ENCODE measurements at places on chromosomes 2 and 18.

- DNase-seq, result no peak
These were observed 82.9 kb downstream of the CRIM1 start for GRCh38 chr2:36438449-36438977.

DNA sequence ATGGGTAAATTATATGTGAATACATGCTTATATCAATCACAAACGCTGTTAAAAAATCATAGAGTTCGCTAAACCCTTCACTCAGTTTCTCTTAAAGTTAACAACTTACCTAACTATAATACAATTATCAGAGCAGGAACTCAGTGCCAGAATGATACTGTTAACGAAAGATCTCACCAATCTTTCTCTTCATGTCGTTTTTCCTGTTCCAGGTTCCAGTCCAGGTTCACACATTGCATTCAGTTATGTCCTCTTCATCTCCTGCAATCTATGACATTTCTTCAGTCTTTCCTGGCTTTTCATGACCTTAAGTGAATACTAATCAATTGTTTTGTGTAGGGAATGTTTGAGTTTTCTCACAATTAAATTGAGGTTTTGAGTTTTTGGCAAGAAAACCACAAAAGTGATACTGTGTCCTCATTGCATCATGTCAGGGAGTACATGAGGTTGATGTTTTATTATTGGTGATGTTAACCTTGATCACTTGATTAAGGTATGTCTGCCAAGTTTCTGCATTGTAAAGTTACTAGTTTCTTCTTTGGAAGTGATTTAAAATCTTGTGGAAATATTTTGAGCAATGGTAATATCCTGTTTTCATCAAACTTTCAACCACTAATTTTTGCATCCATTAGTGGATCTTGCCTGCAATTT, 131.9 kb downstream of the ESCO1 start:
- DNase-seq, result no peak

DNA sequence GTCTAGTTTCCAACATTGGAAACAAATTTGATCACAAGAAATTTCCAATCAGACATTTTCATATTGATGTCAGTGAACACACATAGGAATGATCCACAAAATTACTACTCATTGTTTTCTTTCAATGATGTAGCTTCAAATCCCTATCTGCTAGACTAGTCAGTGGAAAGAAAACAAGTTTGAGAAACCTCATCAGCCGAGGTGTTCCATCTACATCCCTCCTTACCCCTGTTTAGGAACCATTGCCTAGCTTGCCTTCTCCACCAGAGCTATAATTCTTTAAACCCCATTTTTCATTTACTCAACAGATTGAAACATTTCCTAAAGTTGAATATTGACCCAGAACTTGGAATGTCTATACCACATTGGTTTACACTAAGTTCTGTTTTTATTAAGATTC, 45.3 kb downstream of the HNMT start:
- DNase-seq, result no peak

DNA sequence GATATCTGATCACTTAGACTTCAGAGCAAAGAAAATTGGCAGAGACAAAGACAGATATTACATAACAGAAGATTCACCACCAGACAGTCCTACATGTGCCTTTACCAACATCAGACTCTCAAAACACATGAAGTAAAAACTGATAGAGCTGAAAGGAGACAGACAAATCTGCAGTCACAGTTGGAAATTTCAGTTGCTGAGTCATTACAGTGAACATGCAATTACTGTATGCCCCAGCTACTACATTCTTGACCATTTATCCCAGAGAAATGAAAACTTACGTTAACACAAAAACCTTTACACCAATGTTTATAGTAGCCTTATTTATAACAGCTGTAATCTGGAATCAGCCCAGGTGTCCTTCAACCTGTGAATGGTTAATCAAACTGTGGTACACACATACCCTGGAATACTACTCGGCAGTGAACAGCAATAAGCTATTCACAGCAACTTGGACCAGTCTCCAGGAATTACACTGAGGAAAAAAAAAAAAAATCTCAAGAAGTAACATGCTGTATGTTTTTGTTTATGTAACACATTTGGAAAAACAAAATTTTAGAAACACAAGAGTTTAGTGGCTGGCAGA, 7.5 kb upstream of the SCLY start:
- no peak for DNase-seq

DNA sequence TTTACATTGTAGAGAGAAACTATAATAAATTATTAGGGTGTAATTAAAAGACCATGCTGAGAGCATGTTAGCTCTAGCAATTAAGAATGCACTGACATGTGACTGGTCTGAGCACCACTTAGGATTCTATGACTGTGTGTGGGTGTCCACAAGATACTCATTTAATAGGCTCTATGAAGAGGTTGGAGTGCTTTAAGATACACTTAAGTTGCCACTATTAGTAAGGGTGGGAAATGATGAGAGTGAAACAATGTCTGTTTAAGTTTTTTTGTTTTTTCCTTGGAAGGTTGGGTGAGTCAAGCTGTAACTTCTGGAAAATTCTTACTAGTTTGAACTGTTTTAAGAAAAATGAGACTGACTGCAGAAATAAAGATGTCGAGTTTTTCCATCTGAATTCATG, 1.8 kb upstream of the FAP start:
- DNase-seq, result no peak

- DNase-seq, result peak; percentile 85
These were observed 169.2 kb downstream of the CDH20 start for GRCh38 chr18:61502472-61502871.

GRCh38 chr2:48397846-48398245, 132.1 kb upstream of the STON1 start:
- peak; percentile 72 for DNase-seq

GRCh38 chr2:54772110-54772509, 48.6 kb downstream of the EML6 start:
- DNase-seq, result no peak

DNA sequence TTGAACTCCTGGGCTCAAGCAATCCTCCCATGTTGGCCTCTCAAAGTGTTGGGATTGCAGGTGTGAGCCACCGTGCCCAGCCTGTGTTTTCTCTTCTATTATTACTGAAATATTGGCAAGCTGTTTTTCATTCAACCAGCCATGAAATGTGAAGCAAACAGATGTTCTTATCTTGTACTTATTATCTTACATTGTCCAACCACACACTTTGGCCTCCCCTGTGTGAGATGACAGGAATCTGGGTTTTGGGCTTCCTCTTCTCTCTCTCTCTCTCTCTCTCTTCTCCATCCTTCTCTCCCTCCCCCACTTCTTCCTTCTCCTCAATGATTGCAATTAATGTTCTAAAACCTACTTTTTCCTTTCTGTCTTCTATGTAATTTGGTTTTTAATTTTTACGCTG, 33.1 kb downstream of the RAMP1 start:
- no peak for DNase-seq

- no peak for DNase-seq
These were observed 52.6 kb downstream of the VRK2 start for GRCh38 chr2:58099096-58099769.

DNA sequence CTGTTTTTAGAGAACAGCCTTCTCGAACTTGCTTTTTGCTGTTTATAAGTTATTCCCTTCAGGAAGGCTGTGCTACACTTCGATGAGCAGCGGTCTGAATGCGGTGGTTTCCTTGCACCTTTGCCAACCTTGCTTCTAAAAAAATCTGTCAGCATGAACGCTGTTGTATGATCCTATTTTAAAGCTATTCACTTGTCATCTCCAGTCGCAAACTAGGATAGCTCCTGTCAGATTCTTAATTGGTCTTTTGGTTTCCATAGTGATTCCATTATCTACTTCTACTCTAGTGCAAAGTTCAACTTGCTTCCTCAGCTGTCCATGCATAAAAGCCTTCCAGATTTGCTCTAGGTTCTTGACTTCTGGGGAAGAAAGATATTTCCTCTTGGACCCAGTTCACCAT, 76.3 kb upstream of the GALNT3 start:
- no peak for DNase-seq

GRCh38 chr2:105570757-105571156, 171.9 kb upstream of the FHL2 start:
- no peak for DNase-seq

GRCh38 chr2:31054842-31055388, 83.3 kb downstream of the GALNT14 start:
- DNase-seq, result no peak

DNA sequence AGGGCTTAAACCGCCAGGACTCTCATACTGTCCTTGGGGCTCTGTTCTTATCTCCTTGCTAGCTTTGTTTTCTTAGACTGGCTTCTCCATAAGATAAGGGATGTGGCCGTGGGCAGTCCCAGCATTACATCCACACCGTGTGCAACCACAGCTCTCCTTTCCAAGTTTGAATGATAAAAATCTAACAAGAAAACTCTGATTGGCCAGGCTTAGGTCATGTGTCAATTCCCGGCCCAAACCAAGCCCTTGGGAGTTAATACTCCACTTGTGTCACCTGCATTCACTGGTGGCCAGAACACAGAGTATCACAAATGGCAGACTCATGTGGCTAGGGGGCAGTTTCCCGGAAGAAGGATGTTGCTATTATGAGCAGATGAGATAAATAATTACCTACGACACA, 43.2 kb upstream of the KDM3A start:
- no peak for DNase-seq

GRCh38 chr2:238458651-238459050, 31.9 kb downstream of the ASB1 start:
- DNase-seq, result peak; percentile 11

DNA sequence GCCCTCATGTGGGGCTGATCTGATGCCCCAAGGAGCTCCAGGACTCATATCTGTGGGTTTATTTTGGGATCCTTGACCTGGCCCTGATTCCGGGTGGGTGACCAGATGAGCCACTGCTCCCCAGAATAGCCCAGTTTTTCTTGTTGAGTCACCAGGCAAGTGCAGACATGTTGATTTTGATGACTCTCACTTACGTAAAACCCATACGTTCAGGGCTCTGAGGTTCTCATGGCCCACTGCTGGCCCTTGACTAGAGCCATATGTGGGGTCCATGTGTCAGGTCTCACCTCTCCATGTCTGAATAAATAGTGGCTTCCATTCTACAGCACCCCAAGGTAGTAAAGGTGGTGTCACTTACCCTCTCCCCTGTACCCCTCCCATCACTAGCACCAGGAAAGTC, 41.9 kb downstream of the CDC42EP3 start:
- no peak for DNase-seq

- DNase-seq, result no peak
These were observed 42.7 kb upstream of the ACMSD start for GRCh38 chr2:134795765-134796164.

DNA sequence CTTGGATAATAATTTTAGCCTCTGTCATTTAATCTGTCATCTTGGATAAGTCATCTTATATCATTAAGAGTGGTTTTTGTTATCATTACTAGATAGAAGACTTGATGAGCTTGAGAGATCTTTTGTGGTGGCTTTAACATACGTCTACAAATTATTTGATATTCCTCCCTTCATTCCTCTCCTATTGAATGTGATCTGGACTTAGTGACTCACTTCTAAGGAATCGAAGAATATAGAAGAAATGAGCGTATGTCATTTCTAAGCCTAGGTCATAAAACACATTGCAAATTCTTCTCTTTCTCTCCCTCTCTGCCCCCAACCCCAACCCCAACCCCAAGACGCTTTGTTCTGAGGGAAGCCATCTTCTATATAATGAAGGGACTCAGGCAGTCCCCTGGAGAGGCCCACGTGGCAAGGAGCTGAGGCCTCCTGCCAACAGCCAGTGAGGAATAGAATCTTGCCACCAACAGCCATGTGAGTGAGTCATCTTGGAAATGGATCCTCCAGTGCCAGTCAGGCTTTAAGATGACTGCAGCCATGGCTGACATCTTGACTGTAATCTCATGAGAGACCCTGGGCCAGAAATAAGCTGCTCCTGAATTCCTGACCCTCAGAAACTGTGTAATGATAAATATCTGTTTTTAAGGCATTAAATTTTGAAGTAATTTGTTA, 221.6 kb upstream of the SP5 start:
- no peak for DNase-seq

- DNase-seq, result peak; percentile 23
These were observed 8.9 kb upstream of the TMEM185B start for GRCh38 chr2:120231974-120232635.

DNA sequence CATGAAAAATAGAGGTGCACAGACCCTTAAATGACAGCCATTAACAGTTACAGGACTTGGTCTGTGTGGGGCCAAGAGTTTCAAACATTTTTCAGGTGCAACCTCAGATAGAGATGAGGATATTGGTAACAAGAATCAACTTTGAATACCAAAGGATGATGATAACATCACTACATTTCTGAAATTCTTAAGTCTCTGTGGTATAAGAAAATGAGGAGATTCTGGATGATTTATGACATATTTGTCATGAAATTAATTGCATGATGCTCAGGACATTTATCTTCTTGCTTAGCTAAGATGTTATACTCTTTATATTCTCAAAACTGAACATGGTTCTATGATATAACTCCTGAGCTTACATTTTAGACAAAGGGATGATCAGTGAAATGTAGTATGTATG, 471.8 kb upstream of the CWC22 start:
- DNase-seq, result no peak

GRCh38 chr2:23106242-23106785, 278.7 kb upstream of the KLHL29 start:
- DNase-seq, result no peak

DNA sequence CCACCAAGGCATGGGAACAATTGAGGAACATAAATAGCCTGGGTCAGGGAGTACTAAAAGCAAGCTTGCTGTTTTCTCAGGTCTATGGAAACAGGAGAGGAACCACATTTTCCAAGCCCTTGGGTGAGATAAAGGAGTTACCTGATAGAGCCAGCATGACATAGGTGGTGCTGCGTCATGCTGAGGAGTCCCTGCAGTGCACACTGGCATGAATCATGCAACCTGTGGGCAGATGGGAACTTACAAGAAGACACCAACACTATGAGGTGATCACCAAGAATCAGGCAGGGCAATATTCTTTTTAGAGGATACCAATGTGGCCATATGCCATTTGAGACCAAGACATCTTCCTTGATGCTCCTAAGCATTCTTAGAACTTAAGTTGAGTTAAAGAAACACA, 531.8 kb downstream of the ZEB2 start:
- DNase-seq, result no peak

- DNase-seq, result no peak
These were observed 71.2 kb downstream of the SLC9A4 start for GRCh38 chr2:102544182-102544581.

GRCh38 chr2:104856086-104856972, 2.4 kb downstream of the POU3F3 start:
- no peak for DNase-seq

GRCh38 chr2:151260573-151261230, 961 bp downstream of the RBM43 start:
- DNase-seq, result no peak

- DNase-seq, result no peak
These were observed 288.9 kb downstream of the RDH14 start for GRCh38 chr2:18271370-18272147.

- DNase-seq, result no peak
These were observed 329.0 kb downstream of the PTPRM start for GRCh38 chr18:7896161-7896560.

- DNase-seq, result no peak
These were observed 478.7 kb upstream of the CNTNAP5 start for GRCh38 chr2:123546353-123546752.

GRCh38 chr18:3903337-3903736, 453.4 kb downstream of the TGIF1 start:
- DNase-seq, result no peak

GRCh38 chr18:5380586-5380985, 85.1 kb upstream of the ZBTB14 start:
- no peak for DNase-seq

All from globus pallidus (tissue), 1 donor.